ENCODE measurements at places on chromosomes 5 and 9.

DNA sequence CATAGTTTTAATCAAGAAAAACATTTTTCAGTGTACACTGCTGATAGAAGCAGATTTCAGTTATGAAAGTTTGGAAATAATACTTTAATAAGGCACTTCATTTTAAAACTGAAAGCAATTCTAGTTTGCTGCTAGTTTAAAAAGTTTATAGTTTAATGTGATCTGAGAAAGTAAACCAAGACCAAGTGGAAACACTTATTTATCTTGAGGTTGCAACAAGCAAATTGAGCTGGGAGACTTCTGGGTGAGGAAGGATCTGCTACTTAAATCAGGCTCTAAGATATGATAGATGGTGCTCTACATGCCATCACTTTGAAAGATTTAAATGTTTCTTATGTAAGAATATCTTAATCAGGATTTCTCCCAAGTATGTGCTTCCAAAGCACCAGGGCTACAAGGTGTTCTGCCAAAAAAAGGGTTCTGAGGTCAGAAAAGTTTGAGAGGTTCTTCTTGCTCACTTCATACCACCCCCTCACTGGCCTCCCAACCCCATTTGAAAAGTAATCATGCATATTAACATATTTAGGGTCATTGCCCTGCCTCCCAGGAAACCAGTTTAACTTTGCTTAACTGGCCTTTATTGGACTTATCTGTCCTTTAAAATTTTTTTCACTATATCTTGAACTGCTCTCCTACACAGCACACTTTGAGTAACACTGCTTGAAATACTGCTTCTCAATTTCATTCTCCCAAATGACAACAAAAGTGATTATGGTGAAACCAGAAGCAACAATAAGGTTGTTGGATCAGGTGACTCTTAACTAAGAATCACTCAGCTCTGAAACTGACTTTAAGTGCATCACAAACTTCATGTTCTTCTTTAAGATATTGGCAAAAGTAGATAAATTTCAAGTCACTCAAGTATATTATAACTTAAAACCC, 15.5 kb downstream of the SLC44A1 start:
- DNase-seq, result no peak

DNA sequence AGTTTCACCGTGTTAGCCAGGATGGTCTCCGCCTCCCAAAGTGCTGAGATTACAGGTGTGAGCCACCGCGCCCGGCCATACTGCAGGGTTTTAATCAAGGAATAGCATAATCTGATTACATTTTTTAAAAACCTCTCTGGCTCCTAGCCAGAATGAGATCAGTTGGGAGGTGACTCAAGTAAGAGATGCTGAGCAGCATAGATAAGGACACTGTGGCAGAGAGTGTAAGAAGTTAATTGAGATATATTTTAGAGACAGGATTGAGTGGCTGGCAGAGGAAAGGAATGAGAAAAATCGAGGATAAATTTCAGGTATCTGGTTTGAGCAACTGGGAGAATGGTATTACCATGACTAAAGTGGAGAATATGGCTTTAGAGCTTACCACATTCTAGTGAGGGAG, 7.3 kb upstream of the RIGI start:
- DNase-seq, result no peak

- DNase-seq, result no peak
Measured at GRCh38 chr9:16775330-16775729, 95.1 kb downstream of the BNC2 start.

GRCh38 chr5:154058055-154059038, 19.6 kb downstream of the MFAP3 start:
- DNase-seq, result no peak

DNA sequence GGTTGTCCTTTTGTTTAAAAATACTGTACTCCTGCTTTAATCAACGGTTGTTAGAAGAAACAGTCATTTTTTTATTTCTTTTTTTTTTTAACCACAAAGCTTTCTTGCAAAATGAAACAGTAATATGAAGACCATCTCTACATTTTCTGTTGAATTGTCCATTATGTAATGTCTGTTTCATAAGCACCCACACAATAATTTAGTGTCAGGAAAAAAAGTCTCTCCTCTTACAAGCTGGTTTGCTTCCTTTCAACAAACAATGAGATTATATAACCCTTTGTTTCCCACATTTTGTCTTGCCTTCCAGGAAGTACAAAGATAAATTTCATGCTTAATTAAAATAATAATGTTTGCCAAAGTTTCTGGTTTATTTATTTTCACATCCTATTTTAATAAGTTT, 16.7 kb downstream of the CTNNAL1 start:
- no peak for DNase-seq

DNA sequence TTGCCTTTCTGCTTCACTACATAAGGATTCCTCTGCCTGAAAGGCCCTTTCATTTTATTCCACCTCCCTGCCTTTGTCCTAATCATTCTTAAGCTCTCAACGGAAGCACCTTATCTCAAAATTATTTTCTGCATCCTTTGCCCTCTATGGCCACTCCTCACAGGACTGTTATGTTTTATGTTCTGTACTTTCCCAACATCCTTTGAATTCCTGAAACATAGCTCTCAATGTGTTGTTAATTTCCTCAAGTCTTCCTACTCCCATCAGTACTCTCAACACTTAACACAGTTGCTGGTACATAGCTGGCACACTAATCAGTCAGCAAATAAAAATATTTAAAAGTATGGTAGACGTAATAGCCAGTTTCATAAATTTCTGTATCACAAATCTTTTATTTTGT, 193.0 kb downstream of the RFX3 start:
- DNase-seq, result no peak

DNA sequence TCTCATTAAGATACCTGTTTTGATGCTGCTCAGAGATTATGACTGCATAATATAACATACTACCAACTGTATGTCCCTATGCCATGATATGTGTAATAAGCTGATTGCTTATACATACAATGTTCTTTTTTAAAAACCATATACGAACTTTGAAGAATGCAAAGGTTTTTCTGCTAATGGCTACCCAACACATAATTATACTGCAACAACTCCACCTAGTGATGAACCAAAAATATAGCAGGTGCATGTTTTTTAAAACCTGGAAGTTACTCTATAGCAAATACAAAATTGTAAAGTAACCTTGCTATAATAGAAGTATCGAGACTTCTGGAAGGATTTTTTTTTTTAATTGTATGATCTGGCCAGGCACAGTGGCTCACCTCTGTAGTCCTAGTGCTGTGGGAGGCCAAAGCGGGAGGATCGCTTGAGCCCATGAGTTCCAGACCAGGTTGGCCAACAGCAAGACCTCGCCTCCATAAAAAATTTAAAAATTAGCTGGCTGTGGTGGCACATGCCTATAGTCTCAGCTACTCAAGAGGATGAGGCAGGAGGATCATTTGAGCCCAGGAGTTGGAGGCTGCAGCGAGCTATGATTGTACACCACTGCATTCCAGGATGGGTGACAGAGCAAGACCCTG, 49.1 kb downstream of the HOMER1 start:
- no peak for DNase-seq

DNA sequence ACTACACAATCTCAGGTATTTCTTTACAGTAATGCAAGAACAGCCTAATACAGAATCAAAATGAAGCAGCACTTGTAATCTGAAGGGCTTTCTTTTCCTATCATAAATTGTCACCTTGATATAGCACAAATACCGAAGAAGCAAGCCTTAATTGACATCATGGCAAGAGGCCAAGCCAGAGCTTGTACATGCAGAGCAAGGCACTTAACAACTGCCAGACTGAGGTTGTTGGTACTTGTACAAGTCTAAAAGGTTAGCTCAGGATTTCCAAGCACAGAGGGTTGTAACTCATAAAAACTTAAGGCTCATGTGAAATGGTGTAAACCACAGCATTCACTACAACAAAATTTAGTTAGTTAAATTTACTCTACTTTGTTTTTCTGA, 158.8 kb upstream of the SPEF2 start:
- no peak for DNase-seq

DNA sequence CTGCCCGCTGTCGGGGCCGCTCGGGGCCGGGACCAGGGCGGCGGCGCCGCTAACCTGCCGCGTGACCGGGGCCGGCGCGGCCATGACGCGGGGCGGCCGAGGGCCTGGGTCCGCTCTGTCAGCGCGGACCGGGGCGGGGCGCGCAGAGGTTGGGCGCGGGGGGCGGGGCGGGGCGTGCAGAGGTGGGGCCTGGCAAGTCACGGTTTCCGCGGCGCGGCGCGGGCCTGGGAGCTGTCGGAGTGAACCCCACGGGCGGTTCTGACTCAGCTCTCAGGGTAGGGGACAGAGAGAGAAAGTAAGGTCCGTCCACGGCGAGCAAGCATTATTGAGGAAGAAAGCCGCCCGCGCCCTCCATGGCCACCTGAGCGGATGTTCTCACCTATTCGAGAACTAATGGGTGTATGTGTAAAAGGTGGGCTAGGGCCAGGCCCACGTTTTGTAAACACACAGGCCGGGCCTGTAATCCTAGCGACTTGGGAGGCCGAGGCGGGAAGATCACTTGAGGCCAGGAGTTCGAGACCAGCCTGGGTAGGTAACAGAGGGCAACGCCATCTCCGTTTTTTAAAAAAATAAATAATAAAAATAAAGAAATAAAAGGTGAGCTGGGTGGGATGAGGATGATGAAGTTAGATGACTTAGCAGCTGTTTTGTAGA, at the start of gene PRXL2C:
PRXL2C (minus strand) TSS at position 120 of the 654 bp plus-strand sequence; CDS start at position 84, 36 bp downstream.
- DNase-seq, result peak; percentile 67

GRCh38 chr5:94362857-94363256, 255.5 kb downstream of the KIAA0825 start:
- no peak for DNase-seq

- no peak for DNase-seq
Measured at GRCh38 chr9:93121316-93122241, 12.5 kb downstream of the NINJ1 start.

DNA sequence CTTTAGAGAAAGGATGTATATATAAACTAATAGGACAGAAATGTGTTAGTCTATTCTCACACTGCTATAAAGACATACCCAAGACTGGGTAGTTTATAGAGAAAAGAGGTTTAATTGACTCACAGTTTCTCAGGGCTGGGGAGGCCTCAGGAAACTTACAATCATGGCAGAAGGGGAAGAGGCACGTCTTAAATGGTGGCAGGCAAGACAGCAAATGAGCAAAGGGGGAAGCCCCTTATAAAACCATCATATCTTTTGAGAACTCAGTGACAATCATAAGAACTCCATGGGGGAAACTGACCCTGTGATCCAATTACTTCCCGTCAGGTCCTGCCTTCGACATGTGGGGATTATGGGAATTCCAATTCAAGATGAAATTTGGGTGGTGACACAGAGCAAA, 8.8 kb upstream of the RICTOR start:
- DNase-seq, result no peak

DNA sequence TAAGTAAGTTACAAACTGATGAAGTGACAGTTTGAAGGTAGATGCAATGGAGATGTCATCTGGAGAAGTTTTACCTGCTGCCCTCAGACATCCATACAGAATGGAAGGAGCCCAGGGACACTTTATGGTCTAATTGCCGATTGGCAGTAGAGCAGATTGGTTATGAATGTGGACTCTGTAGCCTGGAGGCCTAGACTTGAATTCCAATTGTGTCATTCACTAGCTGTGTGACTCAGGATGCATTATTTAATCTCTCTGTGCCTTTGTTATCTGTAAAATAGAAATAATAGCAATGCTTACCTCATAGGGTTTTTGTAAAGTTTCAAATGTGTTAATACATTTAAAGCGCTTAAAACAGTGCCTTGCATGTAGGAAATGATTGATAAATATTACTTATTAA, 5.2 kb upstream of the TCERG1 start:
- no peak for DNase-seq

DNA sequence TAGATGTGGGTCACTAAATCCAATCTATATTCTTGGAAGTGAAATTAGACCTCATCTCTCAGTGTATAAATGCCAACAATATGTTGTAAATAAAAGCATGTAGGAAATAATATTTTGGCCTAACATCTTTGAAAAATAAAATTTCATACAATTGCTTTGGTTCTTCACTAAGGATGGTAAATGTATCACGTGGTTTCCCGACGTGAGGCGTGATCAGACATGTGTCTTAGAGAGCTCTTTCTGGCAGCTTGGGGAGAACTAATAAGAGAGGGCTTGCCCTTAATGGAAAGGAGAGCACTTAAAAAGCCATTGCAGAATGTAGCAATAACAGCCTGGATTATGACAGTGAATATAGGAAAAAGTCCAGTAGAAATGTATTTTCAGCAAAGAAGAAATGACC, 602.6 kb downstream of the CDH12 start:
- DNase-seq, result no peak

- DNase-seq, result no peak
Measured at GRCh38 chr5:39208471-39208870, 10.9 kb downstream of the FYB1 start.

- DNase-seq, result no peak
Measured at GRCh38 chr5:77333036-77333435, 122.6 kb downstream of the PDE8B start.

GRCh38 chr5:111703662-111704061, 53.3 kb downstream of the NREP start:
- DNase-seq, result no peak

GRCh38 chr9:121133104-121133816, 58.5 kb downstream of the CNTRL start:
- no peak for DNase-seq

- no peak for DNase-seq
Measured at GRCh38 chr9:37922363-37923117, 18.6 kb upstream of the SLC25A51 start.

DNA sequence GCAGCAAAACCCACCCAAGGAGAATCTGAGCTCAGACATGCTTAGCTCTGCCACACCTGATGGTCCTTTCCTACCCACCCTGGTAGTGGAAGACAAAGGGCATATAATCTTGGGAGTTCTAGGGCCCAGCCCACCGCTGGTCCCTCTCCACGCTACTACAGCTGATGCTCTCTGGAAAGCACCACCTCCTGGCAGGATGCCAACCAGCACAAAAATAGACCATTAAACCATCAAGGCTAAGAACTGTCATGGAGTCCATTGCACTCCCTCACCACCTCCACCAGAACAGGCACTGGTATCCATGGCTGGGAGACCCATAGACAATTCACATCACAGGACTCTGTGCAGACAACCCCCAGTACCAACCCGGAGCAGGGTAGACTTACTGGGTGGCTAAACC, 111.0 kb upstream of the IL7R start:
- no peak for DNase-seq

- no peak for DNase-seq
Measured at GRCh38 chr9:87665505-87665904, 60.4 kb upstream of the CTSL start.

DNA sequence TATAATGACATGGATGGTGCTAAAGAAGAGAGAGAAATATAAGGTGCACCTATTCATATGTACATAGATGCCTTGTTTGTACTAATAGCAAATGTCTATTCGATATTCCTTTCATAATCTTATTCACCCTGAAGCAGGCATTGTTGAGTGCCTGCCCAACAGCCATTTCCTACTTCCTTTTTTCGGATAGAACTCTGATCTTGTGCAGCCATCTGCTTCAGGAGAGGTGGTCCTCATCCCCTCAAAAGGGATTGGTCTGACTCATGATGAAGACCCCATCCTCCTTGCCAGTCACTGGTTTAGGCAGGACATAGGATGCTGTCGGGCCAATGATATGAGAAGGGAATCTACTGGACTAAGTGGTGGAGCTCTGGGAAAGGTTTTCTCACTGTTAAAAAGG, 8.4 kb upstream of the RANBP3L start:
- no peak for DNase-seq

GRCh38 chr5:146971401-146971800, 92.8 kb upstream of the PPP2R2B start:
- no peak for DNase-seq
